ENCODE measurements at places on chromosomes 4 and X.

- no peak for DNase-seq
These were observed 29.3 kb upstream of the UGT2B7 start for GRCh38 chr4:69066945-69067344.

GRCh38 chr4:24867251-24867650 is 45.6 kb downstream of the CCDC149 start:
- no peak for DNase-seq

GRCh38 chr4:47915378-47915777 is 995 bp upstream of the NFXL1 start:
- no peak for DNase-seq

GRCh38 chr4:128241425-128241913 is 46.1 kb downstream of the PGRMC2 start:
- no peak for DNase-seq

- DNase-seq: no peak
These were observed 86.0 kb downstream of the HTT start for GRCh38 chr4:3160438-3160837.

GRCh38 chr4:140096921-140097320 is 57.1 kb downstream of the MAML3 start:
- DNase-seq: no peak

DNA sequence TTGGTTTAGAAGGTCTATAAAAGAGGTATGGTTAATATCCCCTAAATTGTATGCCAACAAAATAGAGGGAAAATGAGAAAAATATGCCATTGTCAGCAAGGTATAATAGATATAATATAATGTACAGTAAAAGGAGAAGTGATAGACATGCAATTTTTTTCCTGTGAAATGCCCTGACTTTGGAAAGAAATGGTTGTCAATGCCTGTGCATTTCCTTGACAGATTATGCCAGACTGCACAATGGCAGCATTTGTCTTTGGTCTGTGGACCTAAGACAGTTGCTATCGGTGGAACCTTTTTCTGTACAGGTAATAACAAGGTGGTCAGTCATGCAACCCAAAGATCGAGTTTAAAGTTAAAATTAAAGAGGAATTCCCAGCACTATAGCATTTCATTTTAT is 301.7 kb downstream of the CFAP299 start:
- DNase-seq: no peak

DNA sequence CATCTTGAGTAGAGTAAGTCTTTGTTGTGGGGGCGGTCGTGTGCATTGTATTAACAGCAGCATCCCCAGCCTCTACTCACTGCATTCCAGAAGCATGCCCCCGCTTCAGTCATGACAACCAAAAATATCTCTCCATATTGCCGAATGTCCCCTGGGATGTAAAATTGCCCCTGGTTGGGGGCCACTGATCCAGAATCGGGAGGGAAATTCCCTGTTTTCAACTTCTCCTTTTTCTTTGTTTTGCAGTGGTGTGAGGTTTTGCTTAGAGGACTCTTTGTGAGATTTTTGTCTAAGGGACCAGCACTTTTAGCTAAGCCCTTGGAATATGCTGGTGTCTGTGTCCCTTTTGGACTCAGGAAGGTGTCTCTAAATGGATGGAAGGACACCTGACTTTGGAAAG is 3.0 kb upstream of the IL13RA1 start:
- no peak for DNase-seq

DNA sequence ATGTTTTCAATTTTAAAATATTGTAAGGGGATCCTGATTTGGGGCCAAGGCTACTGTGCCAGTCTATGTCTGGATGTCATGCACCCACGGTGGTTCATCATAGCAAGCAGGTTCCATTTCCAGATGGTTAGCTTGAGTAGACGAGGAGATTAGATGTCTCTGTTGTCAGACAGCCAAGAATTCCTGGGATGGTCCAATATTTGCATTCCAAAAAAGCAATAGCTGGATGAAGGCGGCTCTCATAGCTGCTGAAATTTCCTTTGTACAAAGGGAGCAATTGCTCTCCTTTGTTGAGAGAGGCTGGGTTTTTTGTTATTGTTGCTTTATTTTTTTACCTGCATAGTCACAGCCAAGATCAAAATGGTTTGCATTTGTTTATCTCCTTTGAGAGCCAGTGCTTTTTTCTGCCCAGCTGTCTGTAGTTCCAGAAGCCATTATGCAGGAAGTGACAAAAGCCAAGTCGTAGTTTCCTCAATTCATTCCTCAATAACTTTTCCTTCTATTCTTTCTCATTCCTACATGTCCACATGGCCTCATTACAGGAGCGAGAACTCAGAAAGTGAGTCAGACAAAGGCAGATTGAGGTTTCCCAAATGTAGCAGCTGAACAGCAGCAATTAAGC is 107.9 kb downstream of the MMRN1 start:
- DNase-seq: no peak

DNA sequence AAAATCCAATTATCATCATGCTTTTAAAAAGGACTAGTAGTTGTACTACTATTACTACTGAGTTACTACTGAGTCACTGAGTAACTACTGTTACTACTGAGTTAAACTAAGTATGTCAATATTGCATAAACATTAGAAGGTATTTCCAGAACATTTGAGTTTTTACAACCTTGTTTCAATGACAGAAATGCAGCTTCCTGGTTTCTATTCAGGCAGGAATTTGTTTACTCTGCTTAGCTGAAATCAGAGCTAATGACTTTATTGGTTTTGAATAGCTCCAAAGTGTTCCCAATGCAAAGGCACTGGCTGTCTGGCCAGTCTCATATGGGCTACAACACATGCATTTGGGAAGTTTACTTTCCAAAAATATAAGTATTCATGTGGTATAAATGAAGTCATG is 12.0 kb downstream of the RPS6KA6 start:
- DNase-seq: no peak

GRCh38 chr4:67765928-67766327 is 11.7 kb upstream of the GNRHR start:
- DNase-seq: no peak

- no peak for DNase-seq
These were observed 263.4 kb upstream of the PITX2 start for GRCh38 chr4:110886270-110886669.

GRCh38 chr4:48635310-48635709 is 144.8 kb downstream of the FRYL start:
- no peak for DNase-seq

- DNase-seq: no peak
These were observed 25.4 kb downstream of the C4orf17 start for GRCh38 chr4:99536271-99536670.

DNA sequence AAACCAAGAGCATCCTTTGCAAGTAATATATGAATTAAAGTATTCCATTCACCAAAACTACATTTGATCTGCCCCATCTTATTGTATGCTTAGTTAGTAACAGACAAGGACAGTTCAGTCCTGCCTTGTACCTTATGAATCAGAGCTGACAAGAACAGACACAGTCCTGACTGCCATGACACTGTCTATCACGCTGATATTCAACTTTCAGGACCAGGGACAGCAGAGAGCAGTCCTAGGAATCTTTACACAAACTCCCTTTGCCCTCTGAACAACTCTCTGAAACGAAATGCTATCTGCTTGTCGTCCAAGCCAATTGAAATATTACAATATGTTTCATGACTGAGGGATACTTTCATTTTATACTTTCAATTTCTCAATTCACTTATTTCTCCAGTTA is 268.6 kb upstream of the VCX start:
- no peak for DNase-seq

DNA sequence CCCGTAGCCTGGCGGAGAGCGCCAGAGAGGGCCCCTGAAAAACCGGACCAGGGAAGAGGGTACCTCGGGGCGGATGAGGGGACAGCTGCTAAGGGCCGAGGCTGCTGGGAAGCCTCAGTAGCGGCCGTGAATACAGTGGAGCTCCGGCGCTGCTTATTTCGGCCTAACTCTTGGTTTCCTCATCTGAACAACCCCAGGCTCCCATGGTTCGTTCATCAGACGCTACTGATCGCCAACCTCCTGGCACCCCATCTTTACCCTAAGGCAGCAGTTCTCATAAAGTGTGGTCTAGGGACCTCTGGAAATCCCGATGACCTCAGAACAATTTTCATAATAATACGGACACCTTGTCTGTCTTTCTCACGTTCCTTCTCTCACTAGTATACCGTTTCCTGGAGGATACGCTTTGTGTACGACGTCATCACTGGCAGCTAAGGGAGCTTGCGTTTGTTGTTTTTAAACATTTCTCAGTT is 645 bp upstream of the RAB28 start:
- DNase-seq: no peak

- DNase-seq: peak; percentile 69
These were observed 1.7 kb downstream of the PLAC8 start for GRCh38 chr4:83112678-83113428.

DNA sequence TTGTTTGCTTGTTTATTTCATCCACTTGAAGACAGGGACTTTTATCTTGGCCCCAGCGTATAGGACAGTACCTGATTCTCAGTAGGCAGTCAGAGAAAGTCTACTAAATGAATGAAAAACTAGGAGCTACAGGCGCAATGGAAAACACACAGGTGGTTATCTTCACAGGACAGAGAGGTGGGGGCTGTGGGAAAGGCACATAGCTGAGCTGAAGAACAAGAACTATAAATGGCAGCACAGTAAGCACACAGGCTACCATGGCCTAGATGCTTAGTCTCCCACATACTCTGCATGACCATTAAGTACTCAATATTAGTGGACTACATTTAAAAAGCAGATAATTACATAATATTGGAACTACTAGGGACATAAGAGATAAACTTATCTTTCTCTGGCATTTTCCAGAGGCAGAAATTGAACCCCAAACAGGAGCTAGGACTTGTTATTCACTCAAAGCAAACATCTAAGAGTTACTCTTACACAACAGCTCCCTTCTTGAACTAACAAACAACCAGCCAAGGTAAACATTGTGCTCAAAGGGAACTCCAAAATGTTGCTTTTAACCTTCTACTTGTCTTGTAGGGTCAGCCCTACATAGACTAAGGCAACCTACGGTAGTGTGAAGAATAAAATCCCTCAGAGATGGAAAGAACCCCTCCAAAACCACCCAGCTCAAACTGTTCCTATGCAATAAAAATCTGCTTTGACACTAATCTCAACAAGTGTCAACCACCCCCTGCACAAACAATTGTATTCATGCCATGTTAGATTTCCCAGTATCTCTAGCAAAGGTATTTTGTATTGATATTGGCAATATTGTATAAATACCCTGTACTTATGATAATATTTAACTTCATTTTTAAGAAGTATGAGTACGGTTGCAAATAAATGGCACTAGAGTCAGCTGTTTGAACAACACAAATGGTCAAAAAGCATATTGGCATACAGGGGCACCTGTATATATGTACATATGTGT is 593.6 kb downstream of the KLHL13 start:
- DNase-seq: no peak

- no peak for DNase-seq
These were observed 40.4 kb downstream of the CCDC158 start for GRCh38 chr4:76380561-76380960.

GRCh38 chr4:146511381-146511780 is 10.4 kb downstream of the SLC10A7 start:
- DNase-seq: no peak

DNA sequence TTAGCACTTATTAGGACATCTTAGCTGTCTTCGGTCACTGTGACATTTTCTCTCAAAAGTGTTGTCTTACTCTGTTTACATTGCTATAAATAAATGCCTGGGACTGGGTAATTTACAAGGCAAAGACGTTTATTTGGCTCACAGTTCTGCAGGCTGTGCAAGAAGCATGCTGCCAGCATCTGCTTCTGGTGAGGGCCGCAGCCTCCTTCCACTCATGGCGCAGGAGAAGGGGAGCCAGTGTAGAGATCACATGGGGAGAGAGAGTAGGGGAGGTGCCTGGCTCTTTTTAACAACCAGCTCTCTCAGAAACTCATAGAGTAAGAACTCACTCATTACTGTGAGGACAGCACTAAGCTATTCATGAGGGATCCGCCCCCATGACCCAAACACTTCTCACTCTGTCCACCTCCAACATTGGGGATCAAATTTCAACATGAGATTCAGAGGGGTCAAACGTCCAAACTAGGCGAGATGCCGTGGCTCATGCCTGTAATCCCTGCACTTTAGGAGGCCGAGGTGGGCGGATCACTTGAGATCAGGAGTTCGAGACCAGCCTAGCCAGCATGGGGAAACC is 43.5 kb upstream of the HERC6 start:
- no peak for DNase-seq

Data from activated CD8-positive, alpha-beta memory T cell treated with anti-CD3 and anti-CD28 coated beads, Interleukin-2, amount 50 U/mL, for 48 hours (primary cell).